Right hindlimb (tissue), 1 donor: ENCODE measurements at places on chromosomes 12 and 14.

- DNase-seq = no peak
Observed at GRCh38 chr12:84814664-84815245, 97.8 kb downstream of the SLC6A15 start.

- DNase-seq = no peak
Observed at GRCh38 chr14:45715946-45716345, 462.9 kb upstream of the MIS18BP1 start.

GRCh38 chr12:19093218-19093617 lies 36.3 kb upstream of the PLEKHA5 start:
- DNase-seq = no peak

- no peak for DNase-seq
Observed at GRCh38 chr14:103099081-103099732, 4.7 kb downstream of the EXOC3L4 start.
